ENCODE measurements at places on chromosomes 13 and 19.

DNA sequence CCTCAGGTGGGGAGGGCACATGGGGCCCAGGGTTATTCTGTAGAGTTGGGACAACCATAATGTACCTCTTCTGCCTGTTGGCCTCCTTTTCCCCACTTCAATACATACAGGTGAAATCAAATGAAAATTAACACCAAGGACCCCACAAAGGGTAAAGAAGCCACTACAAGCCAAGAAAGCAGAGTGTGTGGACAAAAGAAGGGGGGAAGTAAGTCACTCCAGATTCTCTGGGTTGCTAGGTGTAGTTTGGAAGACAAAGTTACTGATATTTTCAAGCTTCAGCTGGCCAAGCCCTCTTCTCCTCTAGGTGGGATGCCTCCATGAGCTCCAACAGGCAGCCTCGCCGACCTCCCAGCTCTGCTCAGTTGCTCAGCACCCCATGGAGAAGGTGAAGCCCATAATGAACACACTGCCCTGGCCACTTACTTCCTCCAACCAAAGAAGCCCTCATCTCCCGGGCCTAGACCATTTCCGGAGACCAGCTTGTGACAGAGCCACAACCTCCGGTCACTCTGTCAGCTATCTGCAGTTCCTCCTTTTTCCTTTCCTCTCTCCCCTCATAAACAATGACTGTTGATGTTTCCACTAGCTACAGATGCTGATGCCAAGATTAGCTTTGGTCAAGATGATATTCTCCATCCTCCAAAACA is 66.8 kb upstream of the MED4 start:
- DNase-seq, result no peak

DNA sequence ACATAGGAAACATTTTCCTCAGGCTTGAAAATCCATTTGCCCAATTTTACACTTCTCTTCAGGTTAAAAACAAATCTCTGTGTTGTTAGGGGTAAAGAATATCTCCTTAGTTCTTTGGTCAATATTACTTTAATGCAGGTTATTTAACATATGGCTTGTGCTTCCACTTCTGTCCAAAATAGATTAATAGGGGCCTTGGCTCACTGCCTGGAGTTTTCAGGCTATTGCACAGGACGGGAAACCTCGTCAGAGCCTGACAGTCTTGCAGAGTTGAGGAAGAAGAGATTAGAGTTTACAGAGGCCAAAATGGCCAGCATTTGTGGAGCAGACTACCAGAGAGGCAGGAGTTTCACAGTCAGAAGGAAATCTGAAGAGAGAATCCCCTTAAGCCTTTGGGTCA is 863.9 kb upstream of the GPC6 start:
- DNase-seq, result no peak

DNA sequence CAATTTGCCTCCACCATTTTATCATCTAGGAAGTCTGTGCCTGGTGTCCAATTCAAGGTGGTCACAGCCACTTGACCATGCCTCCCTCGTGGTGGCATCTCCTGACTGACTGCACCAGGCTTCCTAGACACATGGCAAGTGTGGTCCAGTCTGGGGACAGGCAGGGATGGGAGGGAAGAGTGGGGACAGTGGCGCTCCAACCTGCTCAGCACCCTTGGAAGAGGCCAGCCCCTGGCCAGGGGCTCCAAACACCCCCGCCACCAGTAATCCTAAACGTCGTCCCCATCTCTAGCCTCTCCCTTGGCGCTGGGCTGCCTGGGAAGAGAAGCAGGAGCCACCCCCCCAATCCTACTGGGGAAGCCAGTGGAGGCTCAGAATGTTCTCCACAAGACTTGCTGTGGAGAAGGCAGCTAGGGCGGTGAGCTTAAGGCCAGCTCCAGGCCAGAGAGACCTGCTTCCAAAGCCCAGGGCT is 2.7 kb downstream of the RPL36 start:
- no peak for DNase-seq

GRCh38 chr13:91314888-91315287 is 32.6 kb upstream of the MIR17HG start:
- DNase-seq, result no peak

DNA sequence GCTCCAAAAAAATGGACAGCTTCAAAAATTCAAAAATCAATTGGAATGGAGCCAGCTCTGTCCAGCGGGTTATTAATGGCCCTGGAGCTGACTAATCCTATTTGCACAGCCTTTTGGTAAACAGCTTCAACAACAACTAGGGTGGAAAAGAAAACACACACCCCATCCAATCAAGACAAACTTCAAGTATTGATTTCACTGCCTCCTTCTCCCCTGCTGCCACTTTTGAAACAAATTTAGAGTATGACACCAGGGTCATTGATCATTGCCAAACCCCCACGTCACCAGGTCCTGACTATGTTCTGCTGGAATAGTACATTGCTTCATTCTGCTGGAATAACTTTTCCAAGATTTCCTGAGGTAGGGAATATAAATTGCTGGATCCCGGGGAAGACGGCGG is 56.8 kb upstream of the GTF3A start:
- no peak for DNase-seq

- no peak for DNase-seq
Measured at GRCh38 chr19:34788074-34788473, 15.1 kb upstream of the ZNF599 start.

- peak; percentile 14 for DNase-seq
Measured at GRCh38 chr13:96994017-96994857, at the start of gene OXGR1. TSS of gene OXGR1 (minus strand) at chr13:96994476. CDS start at chr13:96987759, 6,717 bp downstream.

- DNase-seq, result no peak
Measured at GRCh38 chr19:50488389-50489194, 11.9 kb upstream of the GARIN5A start.

- DNase-seq, result no peak
Measured at GRCh38 chr13:113566227-113566561, 18.4 kb upstream of the TFDP1 start.

All from progenitor cell of endocrine pancreas (in vitro differentiated cells).